WERI-Rb-1 (cell line): ENCODE measurements at places on chromosomes 1 and 21.

GRCh38 chr1:155681776-155682175 lies 6.8 kb downstream of the YY1AP1 start:
- DNase-seq = no peak

DNA sequence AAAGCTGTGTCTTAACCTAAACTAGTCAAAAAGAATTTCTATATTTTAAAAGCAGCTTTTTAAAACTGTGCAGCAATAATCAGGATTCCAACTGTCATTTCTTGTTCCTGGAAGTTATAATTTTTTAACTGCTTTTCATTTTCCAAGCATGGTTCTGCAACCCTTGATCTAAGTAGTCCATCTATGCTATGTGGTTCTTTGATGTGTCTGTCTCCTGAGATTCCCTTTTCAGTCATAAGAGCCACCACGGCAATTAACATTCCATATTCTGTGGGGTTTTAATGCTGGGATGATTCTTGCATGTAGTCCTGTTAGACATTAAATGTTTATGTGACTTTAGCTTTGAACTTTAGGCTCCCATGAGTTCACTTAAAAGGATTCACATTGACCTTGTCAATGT lies 220.4 kb downstream of the TPR start:
- DNase-seq = no peak

DNA sequence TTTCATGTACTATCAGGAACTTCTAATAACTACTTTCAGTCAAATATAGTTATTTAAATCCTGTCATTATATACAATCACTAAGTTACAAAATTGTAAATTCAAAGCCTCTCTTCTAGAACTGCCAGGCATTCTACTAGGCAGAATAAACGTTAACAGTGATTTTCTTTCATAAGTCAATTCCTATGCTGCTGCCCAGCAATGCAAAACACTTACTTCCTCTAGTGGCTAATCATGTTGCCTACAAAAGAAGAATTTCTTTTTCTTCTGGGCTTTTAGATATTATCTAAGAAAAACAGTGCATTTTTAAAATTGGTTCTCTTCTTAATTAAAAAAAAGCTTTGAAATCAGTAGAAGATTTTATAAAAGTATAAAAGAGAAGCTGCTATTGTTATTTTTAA lies 509.8 kb upstream of the ADAMTS5 start:
- no peak for DNase-seq

GRCh38 chr1:9687120-9687873 lies 35.8 kb downstream of the PIK3CD start:
- DNase-seq = peak; percentile 78

GRCh38 chr1:241457421-241457820 lies 62.1 kb downstream of the FH start:
- DNase-seq = no peak

- DNase-seq = no peak
Observed at GRCh38 chr1:182299728-182300616, 91.6 kb downstream of the GLUL start.

GRCh38 chr1:205939690-205940330 lies 3.4 kb downstream of the SLC26A9 start:
- peak; percentile 87 for DNase-seq

GRCh38 chr1:209823143-209824041 lies 4.4 kb upstream of the UTP25 start:
- no peak for DNase-seq

GRCh38 chr1:209412036-209412435 lies 171.5 kb upstream of the CAMK1G start:
- no peak for DNase-seq

DNA sequence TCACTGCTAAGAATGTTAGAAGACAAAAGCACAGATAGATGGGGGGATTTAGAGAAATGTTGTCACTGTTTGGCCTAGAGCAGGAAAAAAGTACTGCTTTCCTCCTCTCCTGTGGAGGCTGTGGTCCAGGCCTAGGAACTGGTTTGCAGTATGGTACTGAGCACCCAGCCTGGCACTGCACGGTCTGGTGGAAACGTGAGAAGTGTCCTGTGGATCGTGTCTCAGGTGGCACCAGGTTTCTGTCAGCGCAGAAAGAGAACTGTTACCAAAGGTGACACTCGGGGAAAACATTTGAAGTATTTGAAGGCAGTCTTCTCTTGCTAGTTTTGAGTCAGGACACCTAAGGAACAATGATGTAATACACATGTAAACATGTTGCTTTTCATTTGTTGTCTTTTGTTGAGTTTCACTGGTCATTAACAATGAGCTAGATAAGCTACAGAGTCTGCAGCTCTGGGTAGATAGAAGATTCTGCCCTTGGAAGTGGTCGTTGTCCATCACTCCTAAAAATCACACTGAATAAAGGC lies 63.0 kb downstream of the B3GALNT2 start:
- no peak for DNase-seq

DNA sequence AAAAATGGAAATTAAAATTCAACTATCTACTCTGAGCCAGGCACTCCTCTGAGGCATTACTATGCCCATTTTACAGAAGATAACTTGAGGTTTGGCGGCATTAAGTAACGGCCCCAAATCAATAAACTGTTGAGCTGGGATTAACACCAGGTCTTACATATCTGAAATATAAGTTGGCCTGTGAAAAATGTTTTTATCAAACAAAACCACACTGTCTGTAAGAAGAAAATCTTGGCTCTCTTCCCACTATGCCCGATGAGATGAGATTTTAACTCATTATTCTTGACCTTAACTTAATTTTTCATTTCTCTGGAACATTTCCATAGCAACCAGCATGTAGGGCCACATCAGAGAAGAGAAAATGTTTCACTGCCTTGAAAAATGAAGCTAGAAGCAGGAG lies 21.8 kb downstream of the RC3H1 start:
- no peak for DNase-seq

DNA sequence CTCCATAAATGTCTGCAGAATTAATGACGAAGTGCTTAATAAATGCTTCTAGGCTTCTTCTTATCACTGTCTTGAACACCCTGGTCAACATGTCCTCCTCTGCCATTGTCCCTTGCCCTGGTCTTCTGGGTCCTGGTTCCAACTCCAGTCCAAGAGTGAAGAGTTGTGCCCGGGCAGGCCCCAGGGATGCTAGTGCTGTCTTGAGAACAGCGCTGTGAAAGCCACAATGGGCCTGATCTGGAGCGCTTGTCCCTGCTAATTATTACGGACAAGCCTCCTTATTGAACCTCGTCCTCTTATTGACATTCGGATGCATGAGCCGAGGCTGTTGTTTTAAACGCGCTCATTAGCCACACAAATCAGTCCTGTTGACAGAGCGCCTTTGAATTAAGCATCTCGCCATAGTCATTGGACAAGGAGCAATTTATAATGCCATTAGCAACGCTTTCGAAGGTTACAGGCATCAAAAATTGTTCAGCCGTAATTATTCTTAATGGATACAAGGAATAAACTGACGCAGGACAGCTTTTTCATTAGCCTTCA lies 211.6 kb upstream of the POU3F1 start:
- DNase-seq = no peak

- DNase-seq = no peak
Observed at GRCh38 chr21:36129219-36129618, 5.7 kb upstream of the CBR3 start.

GRCh38 chr1:8061210-8061609 lies 35.1 kb upstream of the ERRFI1 start:
- DNase-seq = no peak

GRCh38 chr1:221240690-221241089 lies 361.4 kb downstream of the HLX start:
- no peak for DNase-seq

- no peak for DNase-seq
Observed at GRCh38 chr1:206469411-206469932, 804 bp upstream of the IKBKE start.

GRCh38 chr21:16792101-16792500 lies 720.7 kb upstream of the CXADR start:
- no peak for DNase-seq

- DNase-seq = no peak
Observed at GRCh38 chr1:185561629-185562028, 172.6 kb upstream of the HMCN1 start.

- no peak for DNase-seq
Observed at GRCh38 chr1:48966583-48966982, 189.9 kb upstream of the BEND5 start.

DNA sequence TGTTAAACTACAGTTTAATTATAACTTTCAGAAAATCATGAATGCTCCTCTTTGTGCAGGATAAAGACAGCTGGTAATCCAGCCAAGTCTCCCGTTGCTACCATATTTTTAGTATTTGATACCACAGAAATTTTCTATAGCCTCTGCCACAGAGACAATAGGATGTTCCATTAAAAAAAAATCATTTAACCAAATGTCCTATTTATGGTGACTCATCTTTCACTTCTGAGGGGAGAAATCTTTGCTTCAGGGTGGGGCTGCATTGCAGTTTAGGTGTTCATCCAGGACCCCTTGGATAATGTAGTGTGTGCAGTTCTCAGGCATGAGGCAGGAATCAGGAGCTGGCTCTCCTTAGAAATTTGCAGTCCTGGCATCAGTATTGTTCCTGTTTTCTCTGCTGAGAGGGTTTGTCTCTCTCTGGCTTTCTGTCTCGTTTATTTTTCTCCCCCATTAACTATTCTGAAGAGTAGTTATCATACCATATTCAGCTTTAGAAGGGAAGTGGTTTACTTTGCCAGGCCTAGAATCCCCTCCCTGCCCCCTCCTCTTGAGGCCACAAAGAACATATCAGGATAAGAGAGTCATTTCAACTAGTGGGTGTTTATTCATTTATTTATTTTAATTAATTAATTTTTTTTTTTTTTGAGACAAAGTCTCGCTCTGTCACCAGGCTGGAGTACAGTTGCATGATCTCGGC lies 3.1 kb downstream of the PRUNE1 start:
- no peak for DNase-seq

DNA sequence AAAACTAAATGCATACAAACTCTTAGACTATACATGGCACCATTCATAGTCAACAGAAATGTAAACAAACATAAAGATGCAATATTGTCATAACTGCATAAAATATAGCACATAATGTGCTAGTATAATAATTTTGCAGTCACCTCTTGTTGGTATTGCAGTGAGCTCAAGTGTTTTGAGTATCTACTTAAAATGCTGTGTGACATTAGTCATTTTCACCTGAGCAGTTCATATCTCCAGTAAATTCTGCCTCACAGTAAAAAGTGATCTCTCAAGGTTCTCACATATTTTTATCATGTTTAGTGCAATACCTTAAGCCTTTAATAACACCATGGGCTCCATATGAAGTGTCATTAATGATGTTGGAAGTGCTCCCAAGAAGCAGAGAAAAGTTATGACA lies 29.6 kb upstream of the FMO2 start:
- no peak for DNase-seq

GRCh38 chr1:79499541-79499940 lies 493.0 kb upstream of the ADGRL4 start:
- no peak for DNase-seq
